Activated T-helper 17 cell treated with anti-CD3 and anti-CD28 coated beads, Interleukin-2, amount 50 U/mL, for 72 hours (primary cell): ENCODE measurements at places on chromosomes 2 and 18. TPM values are rescaled to one million over a fixed set of nuclear protein-coding genes. Genes with fewer than 3 reads are reported as not detected.
A peak's percentile ranks its signal among the peaks of the same experiment; 100 is the strongest.

EFEMP1 gene
- not detected for total RNA-seq

ICOS gene
- 146 TPM for total RNA-seq

XIRP2 gene
- total RNA-seq: not detected

- ATAC-seq: no peak
Measured at GRCh38 chr2:215711471-215712034, 275.7 kb upstream of the FN1 start.

IL18R1 gene
- total RNA-seq: 20.5 TPM

TMEM17 gene
- total RNA-seq: 0.22 TPM

DNA sequence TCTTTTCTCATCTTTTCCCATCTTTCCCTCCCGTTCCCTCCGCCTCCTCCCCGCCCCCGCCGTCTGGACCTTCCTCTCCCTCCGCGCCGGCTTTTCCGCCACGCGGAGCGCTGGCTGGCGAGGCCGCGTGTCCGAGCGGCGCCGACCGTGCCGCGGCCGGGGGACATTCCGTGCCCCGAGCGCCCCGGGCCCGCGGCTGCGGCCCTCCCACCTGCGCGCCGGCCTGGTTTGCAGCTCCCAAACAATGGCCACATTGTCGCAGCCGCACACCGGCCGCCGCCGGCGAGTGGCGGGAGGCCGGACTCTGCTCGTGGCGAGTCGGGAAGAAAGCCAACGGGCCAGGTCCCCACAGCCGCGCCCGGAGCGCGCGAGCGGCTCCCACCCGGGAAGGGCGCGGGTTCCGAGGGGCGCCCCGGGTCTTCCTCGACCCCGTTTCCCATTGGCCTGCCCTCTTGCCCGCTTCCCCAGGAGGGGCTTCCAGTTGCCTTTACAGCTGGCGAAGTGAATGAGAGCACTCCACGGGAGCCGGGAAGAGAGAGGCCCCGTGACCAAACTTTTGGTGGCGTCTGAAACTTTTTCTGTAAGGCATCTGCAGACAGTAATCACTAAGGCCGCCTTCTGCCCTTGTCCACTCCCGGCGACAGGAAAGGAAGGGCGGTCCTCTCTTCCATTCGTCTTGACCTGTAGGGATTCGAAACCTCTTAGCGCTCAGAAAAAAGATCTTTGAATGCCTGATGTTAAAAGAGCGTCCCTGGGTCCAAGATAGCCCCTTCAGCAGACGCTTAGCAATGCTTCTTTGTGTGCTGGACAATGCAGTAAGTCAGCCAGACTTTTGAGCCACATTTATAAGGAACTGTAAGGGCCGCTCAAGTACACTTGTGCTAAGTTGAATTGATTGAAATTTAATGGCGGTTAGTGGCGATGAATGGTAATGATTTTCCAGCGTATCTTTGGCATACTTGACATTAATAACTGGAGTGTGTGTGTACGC lies 6.2 kb downstream of the GLI2 start:
- ATAC-seq: no peak

TANC1 gene
- 1.4 TPM for total RNA-seq

DNA sequence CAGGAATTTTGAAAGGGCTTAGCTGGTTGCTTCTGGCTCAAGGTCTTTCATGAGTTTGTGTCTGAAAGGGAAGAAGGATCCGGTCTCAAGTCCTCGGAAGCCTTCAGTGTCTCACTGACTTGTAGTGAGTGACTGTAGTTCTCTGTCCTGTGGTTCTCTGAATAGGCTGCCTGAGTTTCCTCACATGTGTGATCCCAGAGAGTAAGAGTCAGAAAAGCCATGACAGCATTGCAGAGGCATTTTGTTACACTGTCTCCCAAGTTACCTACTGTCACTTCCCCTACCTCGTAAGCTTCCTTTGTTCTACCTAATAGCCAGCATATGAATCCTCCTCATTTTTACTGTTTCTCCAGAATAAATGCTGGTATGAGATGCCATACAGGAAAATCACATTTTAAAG lies 709.1 kb upstream of the CHAC2 start:
- ATAC-seq: no peak

GMPPA gene
- 36.3 TPM for total RNA-seq

GRCh38 chr2:119574108-119574815 lies 30.0 kb downstream of the CFAP221 start:
- peak; percentile 95 for ATAC-seq

DNA sequence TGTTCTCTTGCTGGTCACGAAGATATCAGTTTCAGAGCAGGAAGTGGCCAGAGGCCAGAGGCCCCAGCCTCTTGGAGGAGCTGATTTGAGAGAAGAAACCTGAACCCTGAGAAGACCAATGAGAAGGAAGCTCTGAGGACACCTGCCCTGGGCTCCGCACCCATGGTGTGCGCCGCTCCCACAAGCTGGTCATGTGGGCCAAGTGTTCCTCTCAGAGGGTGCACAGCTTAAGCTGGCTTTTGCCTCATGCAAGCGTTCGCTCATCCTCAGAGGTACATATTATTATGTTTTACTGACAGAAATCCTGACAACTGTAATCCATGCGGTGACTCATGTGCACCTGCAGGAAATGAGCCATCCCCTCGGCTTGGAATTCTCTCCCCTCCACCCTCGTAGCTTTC lies 316.1 kb upstream of the MYT1L start:
- ATAC-seq: peak; percentile 38

DNA sequence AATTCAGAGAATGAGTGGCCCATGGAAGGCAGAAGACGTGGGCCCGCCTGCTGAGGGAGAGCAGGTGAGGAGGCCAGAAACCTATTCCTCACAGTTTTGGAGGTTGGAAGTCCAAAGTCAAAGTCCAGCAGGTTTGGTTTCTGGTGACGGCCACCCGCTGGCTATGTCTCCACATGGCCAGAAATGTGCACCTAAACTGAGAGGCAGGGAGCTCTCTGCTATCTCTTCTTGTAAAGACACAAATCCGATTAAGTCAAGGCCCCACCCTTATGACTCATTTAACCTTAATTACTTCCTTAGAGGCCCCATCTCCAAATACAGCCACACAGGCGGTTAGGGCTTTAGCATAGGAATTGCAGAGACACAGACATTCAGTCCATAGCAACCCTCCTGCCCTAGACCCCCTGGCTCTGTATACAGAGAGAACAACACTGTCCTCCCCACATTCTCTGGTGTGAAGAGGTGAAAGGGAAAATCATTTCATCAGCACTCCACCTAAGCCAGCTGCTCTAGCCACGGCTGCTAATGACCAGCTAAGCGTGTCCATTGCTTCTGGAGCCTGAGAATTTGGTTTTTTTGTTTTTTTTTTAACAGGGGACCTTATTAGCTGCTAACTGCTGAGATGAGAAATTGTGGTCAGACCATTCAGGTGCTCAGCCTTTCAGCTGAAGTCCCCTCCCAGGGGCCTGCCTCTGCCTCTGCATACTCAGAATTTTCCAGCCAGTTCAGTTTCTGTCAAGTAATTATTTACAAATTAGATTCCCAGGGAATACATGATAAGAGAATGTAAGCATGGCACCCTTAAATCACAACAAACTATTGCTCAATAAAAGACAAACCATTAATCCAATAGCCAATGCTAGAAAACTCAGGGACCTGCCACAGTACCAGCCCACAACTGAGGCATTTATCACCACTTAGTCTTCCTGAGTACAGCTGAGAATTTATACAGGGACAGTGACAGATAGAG lies 368.7 kb upstream of the ID2 start:
- ATAC-seq: peak; percentile 50

DNA sequence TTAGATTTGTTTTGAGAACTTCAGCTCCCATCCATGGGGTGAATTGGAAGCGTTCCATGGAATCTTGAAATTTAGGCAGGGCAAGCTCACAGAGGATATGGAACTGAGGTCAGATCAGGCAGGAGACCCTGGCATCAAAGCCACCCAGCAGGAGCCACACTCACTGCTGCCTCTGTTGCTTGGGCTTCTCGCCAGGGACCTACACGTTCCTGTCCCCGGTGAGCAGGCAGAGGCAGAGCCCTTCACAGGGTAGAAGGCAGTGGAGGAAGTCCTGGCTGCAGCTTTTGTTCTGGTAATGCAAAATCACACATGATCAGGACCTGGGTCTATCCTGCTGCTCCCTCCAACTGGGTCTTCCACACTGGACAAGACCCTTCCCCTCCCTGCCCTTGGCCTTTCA lies 42.1 kb downstream of the CAPN13 start:
- no peak for ATAC-seq

- ATAC-seq: peak; percentile 87
Measured at GRCh38 chr2:12856934-12857601, 140.3 kb downstream of the TRIB2 start.

IL1RL2 gene
- 2.7 TPM for total RNA-seq

DNA sequence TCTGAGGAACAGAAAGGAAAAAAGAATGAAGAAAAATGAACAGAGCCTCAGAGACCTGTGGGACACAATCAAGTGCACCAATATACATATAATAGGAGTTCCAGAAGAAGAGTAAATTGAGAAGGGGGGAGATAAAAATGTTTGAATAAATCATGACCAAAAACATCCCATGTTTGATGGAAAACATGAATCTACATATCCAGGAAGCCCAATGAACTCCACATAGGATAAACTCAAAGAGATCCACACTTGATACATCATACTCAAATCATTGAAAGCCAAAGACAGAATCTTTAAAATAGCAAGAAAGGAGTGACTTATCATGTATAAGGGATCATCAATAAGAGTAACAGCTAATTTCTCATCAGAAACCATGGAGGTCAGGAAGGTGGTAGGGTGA lies 80.0 kb downstream of the COA5 start:
- ATAC-seq: no peak

GRCh38 chr2:200365209-200365608 lies 58.7 kb downstream of the SPATS2L start:
- no peak for ATAC-seq

GRCh38 chr2:97913846-97914245 lies 81.9 kb downstream of the TMEM131 start:
- ATAC-seq: no peak

SLC11A1 gene
- 0.09 TPM for total RNA-seq

IMMT gene
- 138 TPM for total RNA-seq

- no peak for ATAC-seq
Measured at GRCh38 chr2:154588838-154589237, 109.7 kb upstream of the KCNJ3 start.
